Activated B cell treated with CpG ODN at 0.5 μM for 24 hours (primary cell): ENCODE measurements at places on chromosomes 16 and 17.

DNA sequence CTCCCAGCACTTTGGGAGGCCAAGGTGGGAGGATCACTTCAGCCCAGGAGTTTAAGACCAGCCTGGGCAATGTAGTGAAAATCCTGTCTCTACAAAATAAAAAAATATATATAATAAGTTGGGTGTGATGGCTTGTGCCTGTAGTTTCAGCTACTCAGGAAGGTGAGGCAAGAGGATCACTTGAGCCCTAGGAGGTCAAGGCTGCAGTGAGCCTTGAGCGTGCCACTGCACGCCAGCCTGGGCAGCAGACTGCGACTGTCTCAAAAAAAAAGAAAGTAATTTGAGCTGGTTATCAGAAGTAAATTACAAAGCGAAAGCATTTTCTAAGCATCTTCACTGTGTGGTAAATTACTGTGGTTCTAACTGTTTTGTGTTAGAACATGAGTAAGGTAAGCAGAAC is 66.2 kb downstream of the NQO1 start:
- DNase-seq, result no peak

GRCh38 chr17:38915639-38915995 is 9.8 kb upstream of the LASP1NB start:
- DNase-seq, result peak; percentile 4

GRCh38 chr17:82889496-82890338 is 49.9 kb upstream of the ZNF750 start:
- DNase-seq, result no peak

DNA sequence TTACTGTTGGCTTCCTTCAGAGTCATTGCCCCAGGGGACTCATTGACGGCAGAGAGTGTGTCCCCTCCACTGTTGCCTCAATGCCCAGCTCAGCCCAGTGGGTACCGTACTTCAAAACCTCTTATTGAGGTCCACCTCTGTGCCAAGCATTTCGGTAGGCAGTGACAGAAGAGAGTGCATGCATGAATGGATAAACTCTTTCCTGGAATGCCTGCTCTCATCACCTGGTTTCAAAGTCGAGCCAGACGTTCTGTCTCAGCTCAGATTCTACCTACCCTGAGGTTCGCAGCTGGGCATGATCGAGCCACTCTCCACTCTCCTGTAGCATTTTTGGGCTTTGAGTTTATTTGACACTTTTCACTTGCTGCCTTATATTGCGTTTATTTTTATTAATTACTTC is 647.0 kb downstream of the MAF start:
- no peak for DNase-seq

- DNase-seq, result peak; percentile 30
Measured at GRCh38 chr17:41972571-41973407, 6.2 kb downstream of the CNP start.

- peak; percentile 63 for DNase-seq
Measured at GRCh38 chr16:90008708-90009145, 10.5 kb downstream of the DBNDD1 start.

GRCh38 chr17:4536742-4537411 is 18.3 kb downstream of the MYBBP1A start:
- DNase-seq, result no peak

GRCh38 chr17:74530831-74531150 is 484 bp downstream of the CD300LB start:
- DNase-seq, result peak; percentile 7

DNA sequence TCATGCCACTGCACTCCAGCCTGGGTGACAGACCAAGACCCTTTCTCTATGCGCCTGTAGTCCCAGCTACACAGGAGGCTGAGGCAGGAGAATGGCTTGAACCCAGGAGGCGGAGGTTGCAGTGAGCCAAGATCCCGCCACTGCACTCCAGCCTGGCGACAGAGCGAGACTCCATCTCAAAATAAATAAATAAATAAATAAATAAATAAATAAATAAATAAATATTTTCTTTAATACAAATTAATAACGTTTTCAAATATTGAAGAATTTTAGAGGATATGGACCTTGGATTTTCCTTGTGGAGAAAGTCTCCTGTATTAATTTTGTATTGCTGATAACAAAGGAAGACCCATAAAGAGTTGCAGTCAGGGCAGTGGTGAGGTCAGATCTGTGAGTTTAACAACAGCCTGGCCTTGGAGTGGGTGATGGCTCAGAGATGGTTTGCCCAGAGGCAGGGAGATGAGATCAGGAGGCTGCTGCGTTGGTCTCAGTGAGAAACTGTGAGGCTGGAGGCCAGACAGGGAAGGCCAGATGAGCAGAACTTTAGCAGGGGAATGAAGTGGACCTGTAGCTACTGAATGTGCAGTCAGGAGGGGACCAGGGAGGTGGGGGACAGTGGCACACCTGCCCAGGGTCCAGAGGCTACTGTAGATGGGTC is 4.4 kb upstream of the ASGR1 start:
- DNase-seq, result no peak

DNA sequence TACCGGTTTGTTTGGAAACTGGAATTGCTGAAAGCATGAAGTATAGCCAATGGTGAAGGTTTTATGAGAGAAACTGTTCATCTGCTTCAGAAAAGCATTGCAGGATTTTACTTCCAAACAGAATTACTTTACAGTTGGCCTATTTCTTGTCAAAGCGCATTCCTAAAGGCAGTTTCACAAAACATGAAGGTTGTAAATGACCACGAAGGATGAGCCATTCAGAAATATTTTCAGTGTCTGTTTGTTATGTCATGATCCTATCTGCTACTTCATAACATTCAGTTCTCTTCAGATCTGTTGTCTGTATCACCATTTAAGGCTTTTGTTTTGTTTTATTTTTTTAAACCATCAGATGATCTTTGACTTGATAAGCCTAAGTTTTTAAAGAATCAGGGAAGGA is 45.7 kb downstream of the AATF start:
- no peak for DNase-seq

DNA sequence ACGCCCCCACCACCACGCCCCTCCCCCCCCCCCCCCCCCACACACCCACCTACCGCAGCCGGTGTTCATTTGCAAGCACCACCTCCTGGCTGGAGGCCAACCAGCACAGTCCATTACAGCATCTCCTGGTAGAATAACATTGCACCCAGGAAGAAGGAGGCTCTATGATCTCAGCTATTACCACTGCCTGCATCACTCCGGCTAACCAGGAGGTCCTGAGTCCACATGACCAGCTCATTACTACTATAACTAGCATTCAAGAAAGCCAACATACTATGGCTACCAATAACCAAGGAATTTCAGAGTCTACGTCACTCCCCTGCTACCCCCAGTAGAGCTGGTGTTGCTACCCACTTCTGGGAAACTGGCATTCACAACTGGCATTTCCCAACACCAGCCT is 81.1 kb upstream of the ALOX12 start:
- DNase-seq, result no peak

GRCh38 chr16:89410794-89411309 is 79.5 kb downstream of the ANKRD11 start:
- DNase-seq, result no peak

- DNase-seq, result no peak
Measured at GRCh38 chr17:652314-652713, 62.3 kb downstream of the VPS53 start.

DNA sequence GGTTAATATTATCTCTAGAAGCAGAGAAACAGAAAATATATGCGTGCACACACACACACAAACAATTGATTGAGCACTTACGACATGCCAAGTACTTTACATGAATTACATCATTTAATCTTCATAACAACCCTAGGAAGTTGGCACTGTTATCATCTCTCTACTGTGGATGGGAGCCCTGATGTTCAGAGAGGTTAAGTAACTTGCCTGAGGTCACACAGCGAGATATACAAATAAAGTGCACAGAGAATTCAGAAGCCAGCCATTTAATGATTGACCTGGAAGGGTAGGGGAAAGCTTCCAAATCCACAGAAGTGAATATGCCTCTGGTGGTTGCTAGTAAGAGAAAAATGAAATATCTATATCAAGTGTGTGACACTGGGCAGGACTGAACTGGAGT is 37.5 kb upstream of the GPR139 start:
- DNase-seq, result no peak

DNA sequence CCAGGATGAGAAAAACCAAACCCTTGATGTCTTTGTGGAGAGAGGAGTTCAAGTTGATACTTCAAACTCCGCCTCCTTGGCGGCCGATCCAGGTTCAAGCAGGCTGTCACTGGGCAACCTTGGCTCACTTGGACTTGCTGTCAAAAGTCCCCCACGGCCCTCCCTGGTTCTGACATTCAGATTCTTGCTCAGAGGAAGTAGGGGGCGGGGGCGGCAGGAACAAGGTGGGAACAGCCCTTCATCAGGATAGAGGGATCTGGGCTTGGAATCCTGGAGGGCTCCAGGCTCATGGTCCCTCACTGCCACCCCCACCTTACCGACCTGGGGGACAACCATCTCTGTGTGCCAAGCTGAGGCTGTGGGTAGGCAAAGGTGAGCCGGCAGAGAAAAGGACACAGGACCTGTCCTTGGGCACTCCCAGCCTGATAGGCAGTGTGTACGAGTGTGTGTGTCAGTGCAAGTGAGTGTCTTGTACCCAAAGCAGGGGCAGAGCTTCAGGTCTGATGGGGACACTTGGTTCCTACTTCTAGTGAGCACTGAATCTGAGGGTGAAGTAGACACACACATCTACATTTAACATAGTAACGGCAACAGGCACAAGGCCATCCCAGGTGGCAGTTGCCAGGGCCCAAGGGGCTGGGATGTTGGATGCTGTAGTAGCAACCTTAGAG is 6.6 kb upstream of the TSPOAP1 start:
- DNase-seq, result no peak

DNA sequence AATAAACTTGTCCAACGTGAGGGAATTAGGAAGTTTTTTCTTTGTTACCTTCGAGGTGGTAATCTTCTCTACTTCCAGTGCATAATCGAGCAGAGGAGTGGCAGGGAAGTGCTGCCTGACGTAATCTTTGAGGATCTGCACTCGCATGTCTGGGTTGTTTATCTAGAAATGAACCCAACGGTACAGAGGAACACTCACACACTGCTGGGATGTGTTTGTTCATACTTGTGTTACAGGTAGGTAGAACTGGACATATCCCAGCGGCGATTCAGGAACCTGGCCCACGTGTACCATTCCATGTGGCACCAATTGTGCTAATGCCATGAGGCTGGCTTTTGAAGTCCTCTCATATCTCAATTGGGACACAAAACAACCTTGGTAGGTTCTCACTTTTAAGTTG is 4.2 kb upstream of the KLHL11 start:
- DNase-seq, result no peak

DNA sequence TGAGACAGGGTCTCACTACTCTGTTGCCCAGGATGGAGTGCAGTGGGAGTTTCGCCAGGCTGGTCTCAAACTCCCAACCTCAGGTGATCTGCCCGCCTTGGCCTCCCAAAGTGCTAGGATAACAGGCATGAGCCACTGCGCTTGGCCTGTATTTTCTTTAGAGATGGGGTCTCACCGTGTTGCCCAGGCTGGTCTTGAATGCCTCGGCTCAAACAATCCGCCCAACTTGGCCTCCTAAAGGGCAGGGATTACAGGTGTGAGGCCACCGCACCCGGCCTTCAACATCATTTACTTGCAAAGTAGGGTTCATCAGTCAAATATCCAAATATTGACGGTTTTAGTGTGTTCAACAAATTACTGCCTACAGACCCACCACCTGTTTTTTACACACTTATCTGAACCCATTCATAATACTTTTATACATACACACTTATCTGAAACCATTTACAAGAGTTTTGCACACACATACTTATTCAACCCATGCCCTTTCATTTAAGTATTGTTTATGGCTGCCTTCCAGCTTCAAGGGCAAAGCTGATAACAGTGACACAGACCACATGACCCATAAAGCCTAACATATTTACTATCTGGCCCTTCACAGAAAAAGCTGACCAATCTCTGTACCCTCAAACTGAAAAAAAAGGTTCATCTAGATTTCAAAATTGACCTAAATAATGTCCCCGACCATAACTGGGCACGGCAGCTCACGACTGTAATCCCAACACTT is 11.9 kb downstream of the TMEM170A start:
- DNase-seq, result no peak

DNA sequence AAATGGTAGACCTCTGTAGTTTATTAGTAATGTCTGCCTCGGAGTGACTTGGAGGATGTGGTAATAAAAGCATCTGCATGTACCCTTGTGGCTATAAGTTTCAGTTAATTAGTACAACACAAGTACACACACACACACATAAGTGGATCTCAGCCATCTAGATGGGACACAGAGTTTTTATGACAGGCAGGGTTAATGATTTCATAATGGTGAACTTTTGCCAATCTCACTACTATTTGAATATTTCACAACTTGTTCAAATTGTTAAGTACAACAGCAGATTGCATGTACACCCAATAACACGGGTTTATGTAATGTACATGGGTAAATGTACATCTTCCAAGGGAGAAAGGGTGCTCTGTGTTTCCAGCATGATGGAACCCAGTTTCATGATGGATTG is 511.3 kb upstream of the HSBP1 start:
- DNase-seq, result no peak

GRCh38 chr17:19781488-19782458 is 33.7 kb upstream of the ALDH3A1 start:
- DNase-seq, result no peak

- DNase-seq, result no peak
Measured at GRCh38 chr16:23013484-23013883, 135.8 kb downstream of the USP31 start.

DNA sequence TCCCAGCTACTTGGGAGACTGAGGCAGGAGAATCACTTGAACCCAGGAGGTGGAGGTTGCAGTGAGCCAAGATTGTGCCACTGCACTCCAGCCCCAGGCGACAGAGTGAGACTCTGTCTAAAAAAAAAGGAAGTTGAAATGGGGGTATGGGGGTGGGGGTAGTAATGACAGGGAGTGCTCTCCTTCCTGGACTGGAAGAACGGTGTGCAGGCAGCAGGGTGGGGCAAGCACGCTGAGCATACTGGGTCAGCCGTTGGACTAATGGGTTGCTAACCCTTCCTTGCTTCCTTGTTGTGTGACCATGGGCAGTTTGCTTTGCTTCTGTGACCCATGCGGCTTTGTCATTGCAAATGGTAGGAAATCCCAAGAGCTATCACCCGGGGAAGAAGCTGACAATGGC is 16.5 kb downstream of the KATNIP start:
- no peak for DNase-seq

DNA sequence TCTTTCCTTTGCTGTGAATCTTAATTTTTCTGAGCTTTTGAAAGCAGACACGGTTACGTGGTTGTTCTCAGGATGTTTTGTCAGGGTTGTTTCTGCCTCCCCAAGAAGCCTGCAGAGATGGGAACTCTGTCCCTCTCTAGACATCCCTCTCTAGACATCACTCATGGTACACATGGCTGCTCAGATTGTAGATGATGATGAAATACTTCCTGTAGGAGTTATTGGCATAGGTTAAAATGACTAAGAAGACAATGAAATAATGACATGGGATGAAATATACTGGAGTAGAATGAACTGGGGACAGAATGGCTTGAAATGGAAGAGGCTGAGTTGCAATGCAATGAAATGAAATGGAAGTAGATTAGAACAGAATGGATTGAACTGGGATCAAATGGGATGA is 253.4 kb downstream of the SHISA9 start:
- DNase-seq, result no peak

GRCh38 chr17:74682471-74683190 is 30.1 kb downstream of the CD300LF start:
- no peak for DNase-seq

- no peak for DNase-seq
Measured at GRCh38 chr16:86733546-86734254, 155.4 kb downstream of the FOXL1 start.

GRCh38 chr16:81558444-81559175 is 114.0 kb downstream of the CMIP start:
- DNase-seq, result no peak

- no peak for DNase-seq
Measured at GRCh38 chr17:76935331-76935730, 67.1 kb downstream of the MGAT5B start.
